D341Med (cell line): ENCODE measurements at places on chromosomes 3 and 15.

GRCh38 chr3:111541911-111542483, at the start of gene CD96:
TSS of gene CD96 (plus strand) at chr3:111542197. CDS start at chr3:111542249, 52 bp downstream.
- no peak for DNase-seq

DNA sequence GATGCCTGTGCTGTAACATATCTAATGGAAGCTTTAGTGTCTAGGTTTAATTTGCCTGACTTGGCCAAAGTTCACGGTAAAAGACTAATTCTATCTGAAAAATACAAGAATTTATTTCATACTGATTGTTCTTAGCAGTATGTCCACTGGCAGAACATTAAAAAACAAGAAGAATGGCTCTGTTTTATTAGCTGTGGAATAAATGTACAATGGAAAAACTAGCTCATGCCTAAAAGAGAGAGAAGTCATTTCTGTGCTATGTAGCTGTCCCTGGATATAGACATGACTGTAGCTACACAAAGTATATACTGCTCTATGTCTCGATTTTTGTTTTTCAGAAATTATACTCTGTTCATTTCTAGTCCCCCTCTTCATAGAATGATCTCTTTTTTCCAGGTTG, 13.9 kb upstream of the VGLL3 start:
- DNase-seq: no peak

DNA sequence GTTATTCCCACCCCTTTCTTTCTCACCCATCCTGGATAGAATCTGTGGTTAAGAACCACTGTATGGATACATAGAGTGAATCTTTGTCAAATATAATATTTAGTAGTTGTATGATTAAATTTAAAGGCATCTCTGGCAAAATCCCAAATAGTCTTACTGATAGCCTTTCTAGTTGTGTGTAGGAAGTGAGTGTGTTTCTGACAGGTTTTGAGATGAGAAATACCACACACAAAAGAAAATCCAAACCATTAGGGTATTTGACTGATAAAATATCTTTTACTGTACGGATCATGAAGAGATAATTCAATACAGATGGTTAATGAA, 44.7 kb upstream of the PLCL2 start:
- no peak for DNase-seq

- no peak for DNase-seq
Observed at GRCh38 chr3:31699309-31699953, 166.7 kb downstream of the STT3B start.

DNA sequence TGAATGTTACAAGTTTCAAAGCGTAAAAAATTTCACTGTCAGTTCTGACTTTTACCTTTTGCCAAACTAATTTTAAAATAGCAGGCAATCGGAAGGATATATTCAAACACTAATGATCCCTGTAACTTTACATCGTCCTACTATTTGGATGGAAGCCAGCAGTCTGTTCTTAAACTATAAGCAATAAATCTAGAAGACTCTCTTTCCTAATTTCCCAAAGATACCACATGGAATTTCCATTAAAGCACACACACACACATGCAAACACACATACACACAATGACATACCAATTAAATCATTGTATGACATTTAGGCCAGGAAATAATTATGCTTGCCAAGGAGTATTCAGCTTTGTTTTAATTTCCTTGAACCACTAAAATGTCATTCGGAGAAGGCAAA, 32.0 kb downstream of the IL17RD start:
- no peak for DNase-seq
